ENCODE measurements at places on chromosomes 16 and 17.

DNA sequence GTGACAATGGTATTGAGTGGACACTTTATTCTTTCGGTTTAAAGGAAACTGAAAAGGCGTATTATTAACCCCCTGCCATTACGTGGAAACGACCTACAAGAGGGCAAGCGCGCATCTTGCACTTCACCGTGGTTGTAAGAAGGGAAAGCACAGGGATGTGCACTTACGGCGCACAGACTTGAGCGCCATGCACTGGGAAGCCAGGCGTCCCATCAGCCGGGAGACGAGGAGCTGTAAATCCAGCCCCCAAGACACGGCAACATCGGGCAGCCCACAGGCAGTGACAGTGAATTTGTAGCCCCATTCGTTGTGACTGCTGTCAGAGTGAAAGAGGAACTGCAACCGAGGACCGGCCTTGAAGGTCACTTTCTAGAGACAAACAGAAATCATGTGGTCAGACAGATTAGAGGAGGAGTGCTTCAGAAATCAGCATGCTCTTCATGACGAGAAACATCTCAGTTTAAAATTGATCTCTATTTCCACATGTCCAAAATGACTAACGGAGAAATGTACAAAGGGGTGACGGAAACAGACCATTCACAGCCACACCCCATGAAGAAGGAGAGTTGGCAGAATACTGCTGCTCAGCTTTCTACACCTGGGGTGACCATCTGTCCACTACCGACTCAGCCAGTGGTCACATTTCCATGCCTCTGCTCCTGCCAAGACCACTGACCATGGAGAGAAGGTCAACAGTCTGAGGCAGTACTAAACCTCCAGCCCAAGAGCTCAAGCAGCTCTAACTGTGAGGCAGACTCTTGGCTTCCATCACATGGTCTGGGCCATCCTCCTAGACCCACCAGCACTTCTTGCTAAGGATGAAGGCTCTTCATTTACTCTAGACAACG is 68.6 kb downstream of the ZZEF1 start:
- peak; percentile 28 for DNase-seq

DNA sequence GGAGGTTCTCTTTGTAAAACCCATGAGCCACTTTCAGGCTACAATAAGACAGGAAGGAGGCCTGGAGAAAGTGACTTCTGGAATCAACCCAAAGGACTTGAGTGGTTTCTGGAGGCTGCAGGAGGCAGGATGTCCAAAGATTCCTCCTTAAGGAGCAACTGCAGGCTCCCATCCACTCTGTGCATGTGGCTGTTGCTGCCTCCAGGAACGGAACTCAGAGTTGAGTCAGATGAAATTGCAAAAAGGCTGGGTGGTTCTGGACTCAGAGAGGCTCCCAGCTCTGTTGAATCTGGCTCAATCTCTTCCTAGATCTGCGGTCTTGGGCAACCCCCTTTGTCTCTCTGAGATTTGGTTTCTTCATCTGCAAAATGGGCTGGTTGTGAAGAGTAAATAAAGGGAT is 197.1 kb downstream of the SHISA9 start:
- no peak for DNase-seq

GRCh38 chr17:21177854-21178600 is 35.9 kb downstream of the TMEM11 start:
- no peak for DNase-seq

DNA sequence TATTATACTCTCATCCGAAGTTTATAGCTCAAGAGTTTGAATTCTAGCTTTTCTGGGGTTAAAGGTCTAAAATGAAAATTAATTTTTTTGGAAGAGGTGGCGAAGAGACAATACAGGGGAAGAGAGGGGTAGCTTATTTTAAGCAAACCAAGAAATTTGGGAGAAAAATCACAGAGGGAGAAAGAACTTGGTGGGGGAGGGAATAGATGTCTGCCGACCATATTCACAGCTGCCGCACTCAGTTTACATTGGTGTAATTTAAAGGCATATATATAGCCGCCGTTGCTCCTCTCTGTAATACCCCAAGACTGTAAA is 6.5 kb upstream of the ZFHX3 start:
- DNase-seq = no peak

DNA sequence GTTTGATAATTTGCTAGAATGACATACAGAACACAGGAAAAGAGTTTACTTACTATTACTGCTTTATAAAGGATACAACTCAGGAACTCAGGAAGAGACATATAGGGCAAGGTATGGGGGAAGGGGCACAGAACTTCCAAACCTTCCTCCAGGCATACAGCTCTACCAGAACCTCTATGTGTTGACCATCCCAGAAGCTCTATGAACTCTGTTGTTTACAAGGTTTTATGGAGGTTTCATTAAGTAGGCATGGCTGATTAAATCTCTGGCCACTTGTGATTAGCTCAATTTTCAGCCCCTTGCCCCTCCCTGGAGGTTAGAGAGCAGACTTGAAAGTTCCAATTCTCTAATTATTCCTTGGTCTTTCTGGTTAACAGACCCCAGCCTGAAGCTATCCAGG is 60.2 kb upstream of the C17orf78 start:
- DNase-seq = no peak

GRCh38 chr17:17109907-17110306 is 67.7 kb downstream of the MPRIP start:
- DNase-seq = peak; percentile 65

DNA sequence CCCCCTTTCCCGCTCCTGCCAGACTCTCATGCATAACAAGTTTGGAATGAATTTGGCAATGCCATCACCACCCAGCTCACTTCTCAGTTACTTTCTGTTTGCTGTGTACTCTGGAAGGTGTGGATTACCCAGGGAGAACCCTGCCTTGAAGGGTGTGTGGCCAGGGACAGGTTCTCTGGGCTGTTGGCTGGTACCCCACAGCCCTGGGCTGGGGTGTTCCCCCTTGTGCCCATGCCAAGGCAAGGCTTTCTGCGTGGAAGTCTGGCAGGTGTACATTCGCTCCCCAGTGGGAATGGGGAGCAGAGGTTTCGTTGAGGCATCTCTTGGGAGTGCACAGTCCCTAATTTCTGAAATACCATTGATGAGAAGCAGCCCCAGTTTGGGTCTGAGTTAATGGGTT is 187.7 kb downstream of the CCDC182 start:
- DNase-seq = no peak
